ENCODE measurements at places on chromosomes 5 and 9.

GRCh38 chr5:112906637-112907036 is 15.4 kb downstream of the REEP5 start:
- DNase-seq: no peak

DNA sequence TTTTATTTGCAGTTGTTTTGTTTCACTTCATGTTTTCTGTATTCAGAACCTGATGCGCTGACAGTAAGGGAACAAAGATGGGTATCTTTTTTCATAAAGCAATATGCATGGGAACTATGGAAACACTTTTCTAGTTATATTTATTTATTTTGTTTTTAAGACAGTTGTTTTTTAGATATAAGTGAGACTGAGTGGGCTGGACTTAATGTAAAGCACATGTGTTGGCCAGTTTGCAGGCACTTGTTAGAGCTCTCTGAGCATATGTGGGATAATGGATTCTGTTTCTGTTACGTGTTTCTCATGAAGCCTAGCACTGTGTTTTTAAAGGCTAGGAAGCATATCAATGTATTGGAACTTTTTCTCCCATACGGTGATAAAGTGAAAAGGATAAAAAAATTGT is 164.1 kb downstream of the PRR16 start:
- no peak for DNase-seq

DNA sequence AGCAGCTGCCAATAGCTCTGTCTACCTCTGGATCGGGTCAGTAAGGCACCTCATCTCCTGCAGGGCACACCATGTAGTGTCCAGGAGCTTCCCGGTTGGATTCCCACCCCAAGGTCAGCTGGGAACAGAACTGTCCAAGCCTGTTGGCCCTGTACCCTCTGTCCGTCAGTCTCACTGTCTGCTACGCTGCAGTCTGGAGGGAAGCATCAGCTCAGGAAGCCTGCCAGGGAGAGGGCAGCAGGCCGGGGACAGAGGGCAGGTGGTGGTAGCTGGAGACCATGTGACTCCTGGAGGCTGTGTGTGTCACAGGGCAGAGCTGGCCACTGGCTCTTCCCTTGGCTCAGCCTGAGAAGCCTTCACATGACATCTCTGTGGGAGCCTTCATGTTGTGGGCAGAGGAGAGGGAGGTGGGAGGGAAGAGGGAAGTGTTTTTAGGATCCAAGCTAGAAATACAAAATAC is 134.5 kb downstream of the SEC61B start:
- DNase-seq: no peak

GRCh38 chr9:112168197-112168596 is 6.9 kb downstream of the SUSD1 start:
- DNase-seq: no peak

DNA sequence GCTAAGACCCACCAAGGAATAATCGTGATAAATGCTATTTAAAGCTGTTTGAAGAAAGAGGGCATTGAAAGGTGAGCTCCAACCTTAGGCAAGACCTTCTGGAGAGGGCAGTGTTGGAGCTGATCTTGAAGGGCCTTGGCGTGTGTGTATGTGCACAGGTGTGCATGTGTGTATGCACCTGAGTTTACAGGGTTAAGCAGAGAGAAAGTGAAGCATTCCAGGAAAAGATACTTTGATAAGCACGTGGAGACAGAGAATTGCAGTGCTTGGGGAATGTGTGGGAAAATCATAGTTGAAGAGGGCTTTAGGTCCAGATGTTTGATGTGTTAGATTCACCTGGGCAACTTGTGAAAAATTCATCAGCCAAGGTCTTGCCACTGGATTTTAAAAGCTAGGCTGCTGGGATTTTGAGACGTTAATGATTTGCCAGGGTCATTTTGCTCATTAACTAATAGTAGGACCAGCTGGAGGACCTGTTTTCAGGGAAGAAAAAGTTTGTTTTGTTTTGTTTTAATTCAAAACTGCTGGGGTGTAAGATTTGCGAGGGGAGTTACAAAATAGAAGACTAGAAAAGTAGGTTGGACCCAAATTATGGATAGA is 78.3 kb upstream of the ANKRD55 start:
- no peak for DNase-seq

GRCh38 chr9:134283111-134283515 is 43.1 kb upstream of the RXRA start:
- DNase-seq: no peak

GRCh38 chr5:19745247-19745646 is 242.8 kb downstream of the CDH18 start:
- no peak for DNase-seq

- no peak for DNase-seq
Measured at GRCh38 chr5:71907608-71908145, 188.6 kb downstream of the CARTPT start.

DNA sequence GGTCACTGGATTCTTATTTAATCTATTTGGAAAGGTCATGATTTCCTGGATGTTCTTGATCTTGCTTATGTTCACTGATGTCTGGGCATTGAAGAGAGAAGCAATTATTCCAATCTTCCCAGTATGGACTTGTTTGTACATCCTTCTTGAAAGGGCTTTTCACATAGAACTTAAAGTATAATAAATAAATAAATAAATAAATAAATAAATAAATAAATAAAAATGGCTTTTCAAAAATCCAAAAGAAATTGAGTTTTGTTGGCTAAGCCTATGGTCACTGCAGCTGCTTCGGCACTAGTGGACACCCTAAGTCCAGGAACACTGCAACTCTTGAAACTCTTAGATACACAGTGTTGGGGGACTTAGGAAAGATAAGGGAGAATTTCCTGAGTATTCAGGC is 840.7 kb upstream of the EDIL3 start:
- no peak for DNase-seq

DNA sequence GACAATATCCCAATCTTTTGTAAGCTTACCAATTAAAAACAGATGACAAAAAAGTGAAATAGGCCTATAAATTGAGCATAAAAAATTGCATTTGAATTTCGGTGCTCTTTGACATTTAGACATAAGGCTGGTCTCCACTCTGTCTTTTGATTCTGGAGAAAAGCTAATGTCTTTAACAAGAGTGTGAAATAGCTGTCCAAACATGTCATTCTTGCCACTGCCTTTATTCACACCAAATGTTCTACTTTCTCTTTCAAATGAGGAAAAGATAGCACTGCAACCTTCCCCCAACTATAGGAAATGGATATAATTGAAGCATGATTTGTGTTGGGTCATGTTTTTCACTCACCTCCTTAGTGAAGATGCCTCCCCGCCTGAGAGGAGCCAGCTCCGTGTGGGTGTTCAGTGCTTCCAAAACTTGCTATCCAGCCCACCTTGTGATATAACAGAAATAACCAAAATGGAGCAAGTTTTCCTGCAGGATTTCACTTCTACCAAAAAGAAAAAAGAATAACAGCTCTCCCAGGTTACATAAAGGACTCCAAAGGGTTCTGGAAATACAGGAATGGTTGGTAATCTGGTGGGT is 55.2 kb upstream of the STK32A start:
- DNase-seq: no peak

GRCh38 chr5:56587381-56588130 is 227.8 kb upstream of the MAP3K1 start:
- no peak for DNase-seq

DNA sequence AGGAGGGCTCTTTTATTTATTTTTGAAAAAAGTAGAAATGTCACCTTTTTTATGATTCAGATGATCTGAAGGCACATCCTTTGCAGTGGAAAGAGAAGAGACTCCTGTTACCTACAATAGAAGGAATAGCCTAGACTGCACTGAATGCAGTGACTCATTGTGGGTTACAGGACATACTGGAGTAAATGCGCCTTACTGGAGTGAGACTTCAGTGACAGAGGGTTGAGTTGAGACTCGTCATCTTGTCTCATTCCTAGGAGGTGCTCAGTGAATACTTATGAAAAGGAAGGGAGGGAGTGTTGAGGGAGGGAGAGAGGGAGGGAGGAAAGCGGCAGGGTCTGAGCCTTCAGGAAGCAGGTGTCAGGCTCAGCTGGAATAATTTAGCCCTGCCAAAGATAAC is 25.2 kb downstream of the ANKRA2 start:
- no peak for DNase-seq

- DNase-seq: no peak
Measured at GRCh38 chr5:14607104-14607503, 25.5 kb downstream of the OTULINL start.

- DNase-seq: no peak
Measured at GRCh38 chr9:116435706-116436105, 251.4 kb upstream of the TRIM32 start.

GRCh38 chr9:10366171-10366779 is 246.5 kb downstream of the PTPRD start:
- DNase-seq: no peak

DNA sequence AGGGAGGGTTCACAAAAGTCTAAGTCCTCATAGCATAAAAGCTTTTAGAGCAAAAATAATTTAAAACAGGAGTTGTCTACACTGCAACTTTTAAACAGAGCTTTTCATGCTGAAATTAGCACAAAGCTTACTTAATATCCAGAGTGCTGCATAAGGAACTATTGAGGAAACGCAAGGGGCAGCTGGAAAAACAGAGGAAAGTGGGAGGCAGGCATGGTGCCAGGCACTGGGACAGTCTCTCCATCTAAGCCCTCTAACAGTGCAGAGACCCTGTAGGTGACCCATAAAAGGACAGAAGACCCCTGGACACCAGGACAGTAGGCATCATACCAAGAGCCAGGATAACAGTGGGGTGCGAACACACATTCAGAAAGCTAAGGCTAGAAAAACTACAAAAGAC is 49.3 kb downstream of the ADAMTS12 start:
- no peak for DNase-seq

DNA sequence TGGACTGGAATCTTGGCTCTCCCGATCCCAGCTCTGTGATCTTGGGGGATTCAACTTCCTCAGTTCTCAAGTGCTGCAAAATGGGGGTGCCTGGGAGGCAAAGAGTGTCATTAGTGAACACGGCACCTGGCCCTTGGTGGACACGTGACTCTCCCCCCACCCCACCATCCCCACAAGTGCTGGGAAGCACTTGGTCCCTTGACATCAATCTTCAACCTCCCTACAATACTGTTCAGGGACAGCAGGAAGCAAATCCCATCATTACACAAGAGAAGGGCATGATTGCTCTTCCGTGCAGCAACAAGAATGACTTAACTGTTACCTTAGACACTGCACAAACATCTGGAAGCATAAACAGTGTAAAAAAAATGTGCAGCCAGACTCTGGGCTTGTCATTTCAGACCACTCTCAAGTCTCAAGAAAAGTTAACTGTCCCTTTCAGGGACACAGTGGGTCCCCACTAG is 61.4 kb downstream of the PSMB7 start:
- no peak for DNase-seq

GRCh38 chr5:115342590-115343377 is 46.3 kb upstream of the CCDC112 start:
- no peak for DNase-seq

GRCh38 chr5:45609661-45610060 is 86.5 kb downstream of the HCN1 start:
- no peak for DNase-seq

DNA sequence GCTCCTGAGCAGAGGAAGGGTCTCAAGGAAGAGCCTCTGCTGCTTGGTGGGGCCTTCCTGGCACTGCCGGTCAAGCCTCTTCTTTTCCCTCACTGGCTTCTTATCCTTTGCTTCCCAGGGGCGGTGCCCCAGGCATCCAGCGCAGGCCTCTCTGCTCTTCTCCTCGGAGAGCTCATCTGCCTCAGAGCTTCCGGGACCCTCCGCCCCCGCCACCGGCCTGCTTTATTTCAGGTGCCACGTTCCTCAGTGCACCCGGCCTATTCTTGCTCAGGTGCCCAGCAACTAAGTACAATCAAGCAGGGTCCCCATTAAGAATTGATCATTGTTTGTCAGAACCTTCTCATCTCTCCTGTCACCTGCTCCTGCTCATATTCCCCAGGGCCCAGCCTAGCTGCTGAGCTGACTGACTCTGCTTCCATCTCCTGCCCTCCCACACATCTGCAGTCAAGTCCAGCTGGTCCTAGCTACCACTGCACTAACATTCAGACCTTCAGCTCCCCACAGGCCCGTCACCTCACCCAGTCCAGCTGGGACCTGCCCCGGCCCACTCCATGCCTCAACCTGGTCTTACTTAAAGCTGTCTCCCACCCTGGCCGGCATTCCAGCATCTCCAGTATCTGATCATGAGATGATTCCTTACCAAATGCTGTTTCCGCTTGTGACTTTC is 114.3 kb upstream of the BOD1 start:
- no peak for DNase-seq

GRCh38 chr5:33901156-33901555 is 9.4 kb upstream of the ADAMTS12 start:
- DNase-seq: no peak

DNA sequence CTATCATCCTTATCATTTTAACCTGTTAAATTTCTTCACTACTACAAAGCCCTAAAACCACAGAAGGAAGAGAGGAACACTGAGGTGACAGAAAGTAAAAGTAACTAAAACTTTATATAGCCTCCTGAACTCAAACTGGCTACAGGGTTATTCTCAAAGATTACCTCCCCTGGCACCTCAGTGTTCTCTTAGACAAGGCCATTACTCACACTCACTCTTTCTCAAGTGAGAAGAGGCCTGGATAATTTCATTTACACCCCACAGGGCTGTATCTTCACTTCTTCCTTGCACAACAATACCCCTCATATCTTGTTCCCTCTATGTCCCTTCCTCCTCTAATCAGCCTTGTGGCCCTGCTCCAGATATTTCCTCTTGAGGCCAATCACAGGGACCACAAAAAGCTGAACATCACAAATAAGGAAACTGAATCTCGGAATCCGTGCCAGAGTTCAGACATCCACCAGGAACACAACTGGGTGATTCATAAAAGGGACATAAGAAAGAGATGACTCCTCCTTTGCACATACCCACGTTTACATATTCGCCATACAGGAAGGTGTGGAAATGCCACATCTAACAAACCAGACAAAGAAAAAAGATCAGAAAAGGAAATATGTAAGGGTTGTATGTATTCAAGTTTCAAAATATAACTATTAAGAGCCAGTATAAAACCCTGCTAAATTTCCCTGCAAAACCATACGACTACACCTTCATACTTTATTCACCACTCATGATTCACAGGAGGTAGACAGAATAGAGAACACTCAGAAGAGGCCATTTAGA is 1.7 kb upstream of the KLHL3 start:
- DNase-seq: no peak

GRCh38 chr5:144179226-144179625 is 8.6 kb downstream of the KCTD16 start:
- DNase-seq: no peak

DNA sequence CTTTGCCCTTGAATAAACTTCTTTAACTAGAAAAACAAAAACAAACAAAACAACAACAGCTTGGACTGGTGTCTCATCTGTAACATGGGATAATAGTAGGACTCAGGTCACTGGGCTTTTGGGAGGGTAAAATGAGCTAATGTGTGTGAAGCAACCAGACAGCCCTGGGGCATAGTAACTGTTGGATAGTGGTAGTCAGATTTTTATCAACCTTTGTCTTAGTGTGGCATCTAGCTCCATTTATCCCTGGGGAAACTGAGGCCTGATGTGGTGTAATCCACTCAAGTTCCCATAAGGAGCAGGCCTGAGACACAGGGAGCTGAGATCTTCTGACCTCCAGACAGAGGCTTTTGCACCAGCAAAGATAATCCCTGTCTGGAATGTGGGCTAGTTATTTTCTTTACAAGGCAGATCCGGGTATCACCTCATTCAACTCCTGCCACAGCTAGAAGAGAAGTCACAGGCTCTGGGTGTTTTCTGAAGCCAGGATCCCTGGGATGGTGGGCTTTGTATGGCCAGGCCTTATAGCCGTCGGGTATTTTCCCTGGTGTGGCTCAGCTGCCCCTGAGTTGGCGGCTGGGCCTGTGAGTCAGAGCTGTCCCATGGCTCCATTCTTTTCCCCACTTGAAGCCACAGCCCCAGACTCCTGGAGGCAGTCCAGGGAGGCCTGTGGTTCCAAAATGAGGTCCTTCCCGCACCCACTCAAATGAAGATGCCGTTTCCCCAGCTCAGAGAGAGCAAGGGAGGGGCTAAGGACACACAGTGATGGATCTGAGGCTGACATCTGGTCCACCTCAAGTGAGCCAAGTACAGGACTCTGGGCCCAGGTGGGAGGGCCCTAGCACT is 26.1 kb upstream of the CSF1R start:
- no peak for DNase-seq

All from stimulated activated CD4-positive, alpha-beta T cell treated with anti-CD3 and anti-CD28 coated beads, Interleukin-4, amount 100 ng/mL, for 4 hours (primary cell).